ENCODE measurements at places on chromosomes 12 and 14.

DNA sequence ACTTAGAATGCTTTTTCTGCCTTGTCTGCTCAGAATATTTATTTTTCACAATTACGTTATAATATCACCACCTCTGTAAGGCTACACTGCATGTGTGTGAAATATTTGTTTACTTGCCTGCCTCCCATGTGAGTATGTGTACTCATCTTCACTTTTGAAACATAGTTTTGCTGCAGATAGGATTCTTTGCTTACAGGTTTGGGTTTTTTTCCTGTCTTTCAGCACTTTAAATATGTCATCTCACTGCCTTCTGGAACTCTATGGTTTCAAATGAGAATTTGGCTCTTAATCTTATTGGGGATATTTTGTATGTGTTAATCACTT lies 10.9 kb downstream of the G2E3 start:
- DNase-seq: no peak

DNA sequence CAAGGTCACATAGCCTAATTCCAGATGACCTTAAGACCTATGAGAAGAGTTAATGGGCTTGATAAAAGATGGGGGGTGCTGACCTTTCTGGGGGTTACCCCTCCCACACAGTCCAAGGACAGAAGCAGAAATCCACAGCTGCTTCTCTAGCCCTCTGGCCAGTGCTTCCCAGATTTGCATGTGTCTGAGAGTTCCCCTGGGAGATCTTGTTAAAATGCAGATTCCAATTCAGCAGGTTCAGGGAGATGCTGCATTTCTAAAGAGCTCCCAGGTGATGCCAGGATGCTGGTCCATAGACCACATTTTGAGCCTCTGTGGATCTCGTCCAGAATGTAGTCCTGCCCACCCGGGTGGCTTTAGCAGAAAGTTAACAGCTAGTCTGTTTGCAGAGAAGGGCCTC lies 82.1 kb downstream of the WSCD2 start:
- no peak for DNase-seq

GRCh38 chr14:100612986-100613385 lies 25.8 kb upstream of the BEGAIN start:
- no peak for DNase-seq

GRCh38 chr14:74441113-74441512 lies 15.1 kb upstream of the SYNDIG1L start:
- DNase-seq: no peak

GRCh38 chr12:56188778-56189098 lies 545 bp downstream of the SMARCC2 start:
- DNase-seq: no peak

GRCh38 chr14:91005716-91006115 lies 54.7 kb downstream of the RPS6KA5 start:
- no peak for DNase-seq
